ENCODE measurements at places on chromosomes 3 and 15.
A peak's percentile ranks its signal among the peaks of the same experiment; 100 is the strongest.

GRCh38 chr3:187708696-187709095 lies 6.3 kb upstream of the RTP2 start:
- no peak for DNase-seq

GRCh38 chr3:113912552-113913236 lies 35.1 kb upstream of the ZDHHC23 start:
- DNase-seq = peak; percentile 77

DNA sequence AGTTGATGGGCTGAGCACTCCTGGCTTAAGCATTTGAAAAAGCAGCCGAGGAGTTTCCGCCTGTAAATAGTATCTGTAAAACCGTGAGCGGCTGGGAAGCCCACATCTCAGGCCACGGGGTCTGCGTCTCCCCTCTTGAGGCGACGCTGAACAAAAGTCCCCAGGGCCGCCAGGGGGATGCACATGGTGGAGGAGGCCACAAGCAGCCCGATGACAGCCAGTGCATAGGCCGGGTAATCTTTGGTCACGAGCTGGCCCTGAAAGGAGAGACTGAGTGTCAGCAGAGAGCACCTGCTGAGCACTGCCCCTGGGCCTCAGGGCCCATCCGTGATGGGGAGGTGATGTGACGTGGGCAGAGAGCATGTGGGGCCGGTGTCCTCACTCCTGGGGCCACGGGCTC lies 37.5 kb downstream of the SLC6A20 start:
- no peak for DNase-seq

GRCh38 chr15:86162172-86162591 lies 82.5 kb downstream of the AGBL1 start:
- DNase-seq = no peak

- DNase-seq = no peak
These were observed 93.0 kb upstream of the TSPAN3 start for GRCh38 chr15:77163781-77164384.
